ENCODE measurements at places on chromosomes 12 and 14.

GRCh38 chr14:79660053-79660939, 551.0 kb downstream of the DIO2 start:
- DNase-seq: no peak

DNA sequence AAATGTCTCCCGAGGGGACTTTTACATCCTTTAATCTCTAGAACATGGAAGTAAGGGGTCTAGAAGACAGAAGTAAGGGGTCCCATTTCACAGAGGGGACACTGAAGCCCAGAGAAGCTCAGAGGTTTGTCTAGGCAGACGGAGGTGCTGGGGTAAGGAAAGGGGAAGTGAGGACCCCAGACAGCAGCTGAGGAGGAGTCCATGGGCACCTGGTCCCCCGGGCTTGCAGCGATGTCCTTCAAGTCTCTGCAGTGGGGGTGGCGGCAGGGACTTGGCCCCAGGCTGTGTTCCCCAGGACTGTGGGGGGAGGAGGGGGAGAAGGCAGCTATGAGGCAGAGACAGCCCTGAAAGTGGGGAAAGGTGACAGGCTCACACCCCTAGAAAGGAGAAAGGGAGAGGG, 30.7 kb downstream of the DTX1 start:
- DNase-seq: no peak

DNA sequence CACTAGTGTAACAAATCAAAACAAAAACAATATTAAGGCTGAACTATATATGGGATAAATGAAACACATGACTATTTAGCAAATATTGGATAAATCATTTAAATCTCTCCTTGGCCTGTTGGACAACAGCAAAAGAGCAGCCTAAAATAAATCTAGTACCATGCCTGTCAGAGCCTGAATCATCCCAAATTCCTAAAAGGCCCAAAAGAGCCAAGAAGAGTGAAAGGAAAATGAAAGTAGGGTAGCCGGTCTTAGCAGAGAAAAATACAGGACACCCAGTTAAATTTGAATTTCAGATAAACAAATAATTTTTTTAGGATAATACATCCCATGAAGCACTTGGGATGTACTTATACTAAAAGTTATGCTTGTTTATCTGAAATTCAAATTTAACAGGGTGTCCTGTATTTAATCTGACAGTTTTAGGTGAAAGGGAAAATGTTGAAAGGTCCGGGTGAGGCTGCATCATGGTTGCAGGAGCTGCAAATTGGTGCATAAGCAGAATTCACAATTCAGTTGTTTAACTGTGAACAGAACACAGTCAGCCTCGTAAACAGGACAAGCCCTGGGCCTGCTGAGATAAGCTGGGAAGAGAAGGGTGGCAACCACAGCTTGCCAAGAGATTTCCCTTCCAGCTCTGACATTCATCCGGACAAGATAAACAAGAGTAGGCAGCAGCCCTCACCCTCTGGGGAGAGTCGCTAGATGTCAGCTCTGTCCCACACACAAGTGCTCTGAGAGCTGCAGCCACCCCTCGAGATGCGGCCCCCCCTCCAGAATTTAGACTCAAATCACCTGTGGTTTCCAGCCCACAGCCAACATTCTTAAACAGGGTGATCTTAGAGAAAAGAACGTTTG, 30.3 kb downstream of the DMAC2L start:
- DNase-seq: peak; percentile 78

GRCh38 chr12:14278294-14278953, 87.1 kb upstream of the ATF7IP start:
- DNase-seq: no peak

GRCh38 chr14:60093606-60094005, 1.9 kb downstream of the PCNX4 start:
- no peak for DNase-seq

Measured in SK-MEL-5 (cell line).